ENCODE measurements at places on chromosomes 4 and X. TPM values are rescaled to one million over a fixed set of nuclear protein-coding genes. Genes with fewer than 3 reads are reported as not detected.

Gene MED14
- total RNA-seq, result 39.9 TPM

Gene SYTL4
- not detected for total RNA-seq

Gene SRP72
- total RNA-seq, result 165 TPM

Gene RBM46
- total RNA-seq, result not detected

Gene PAGE2
- not detected for total RNA-seq

Gene TMSB15A
- total RNA-seq, result not detected

Gene CXCL1
- total RNA-seq, result not detected

Gene OPN1MW
- total RNA-seq, result not detected

Gene VEGFD
- total RNA-seq, result not detected

Gene ART3
- total RNA-seq, result not detected

Gene MMRN1
- not detected for total RNA-seq

Measured in activated CD8-positive, alpha-beta T cell treated with anti-CD3 and anti-CD28 coated beads for 36 hours (primary cell).